ENCODE measurements at places on chromosomes 11 and 22.

DNA sequence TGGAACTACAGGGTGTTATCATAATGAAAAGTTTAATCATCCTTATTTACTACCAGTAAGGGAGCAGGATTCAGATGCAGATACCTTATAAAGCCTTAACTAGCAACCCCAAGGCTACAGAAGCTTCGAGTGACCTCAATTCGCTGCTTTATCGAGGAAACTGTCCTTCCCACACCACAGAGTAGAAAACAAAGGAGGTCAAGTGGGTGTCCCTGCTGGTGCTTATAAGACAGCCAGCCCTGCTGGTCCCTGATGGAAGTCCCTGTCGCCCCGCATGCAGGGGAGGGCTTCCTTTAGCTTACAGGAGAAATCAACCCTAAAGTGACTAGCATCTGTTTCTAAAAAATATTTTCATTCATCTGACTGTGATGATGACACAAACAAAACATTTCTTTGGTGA, 7.3 kb downstream of the MN1 start:
- no peak for DNase-seq

DNA sequence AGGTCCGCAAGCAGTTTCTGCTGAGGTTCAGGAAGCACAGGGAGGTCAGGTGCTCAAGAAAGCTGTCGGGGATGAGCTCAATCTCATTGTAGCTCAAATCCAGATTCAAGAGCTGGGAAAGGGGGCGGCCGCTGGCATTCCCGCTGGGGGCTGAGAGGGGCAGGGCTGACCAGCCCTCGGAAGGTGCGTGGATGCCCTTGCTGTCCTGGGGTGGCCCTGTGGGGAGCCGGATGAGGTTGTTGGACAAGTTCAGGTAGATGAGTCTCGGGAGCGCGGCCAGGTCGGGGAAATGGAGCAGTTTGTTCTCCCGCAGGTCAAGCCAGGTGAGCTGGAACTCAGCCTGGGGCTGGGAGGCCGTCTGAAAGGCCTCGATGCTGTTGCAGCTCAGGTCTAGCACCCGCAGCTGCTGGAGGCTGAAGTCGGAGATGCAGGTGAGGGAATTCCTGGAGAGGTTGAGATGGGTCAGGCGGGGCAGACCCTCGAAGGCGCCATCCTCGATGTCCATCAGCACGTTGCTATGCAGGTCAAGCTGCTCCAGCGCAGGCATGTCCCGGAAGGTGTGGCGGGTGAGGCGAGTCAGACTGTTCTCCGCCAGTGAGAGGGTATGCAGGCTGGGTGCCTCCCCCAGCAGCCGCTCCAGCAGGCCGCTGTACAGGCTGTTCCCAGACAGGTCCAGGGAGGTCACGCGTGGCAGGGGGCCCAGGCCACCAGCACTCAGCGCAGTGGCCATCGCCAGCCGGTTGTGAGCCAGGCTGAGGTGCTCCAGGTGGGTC, 9.8 kb downstream of the LRRC32 start:
- no peak for DNase-seq

- DNase-seq: peak; percentile 35
These were observed at the start of gene BLID for GRCh38 chr11:122115524-122116379. BLID (minus strand) TSS chr11:122116215; CDS start chr11:122115922, 293 bp downstream.

DNA sequence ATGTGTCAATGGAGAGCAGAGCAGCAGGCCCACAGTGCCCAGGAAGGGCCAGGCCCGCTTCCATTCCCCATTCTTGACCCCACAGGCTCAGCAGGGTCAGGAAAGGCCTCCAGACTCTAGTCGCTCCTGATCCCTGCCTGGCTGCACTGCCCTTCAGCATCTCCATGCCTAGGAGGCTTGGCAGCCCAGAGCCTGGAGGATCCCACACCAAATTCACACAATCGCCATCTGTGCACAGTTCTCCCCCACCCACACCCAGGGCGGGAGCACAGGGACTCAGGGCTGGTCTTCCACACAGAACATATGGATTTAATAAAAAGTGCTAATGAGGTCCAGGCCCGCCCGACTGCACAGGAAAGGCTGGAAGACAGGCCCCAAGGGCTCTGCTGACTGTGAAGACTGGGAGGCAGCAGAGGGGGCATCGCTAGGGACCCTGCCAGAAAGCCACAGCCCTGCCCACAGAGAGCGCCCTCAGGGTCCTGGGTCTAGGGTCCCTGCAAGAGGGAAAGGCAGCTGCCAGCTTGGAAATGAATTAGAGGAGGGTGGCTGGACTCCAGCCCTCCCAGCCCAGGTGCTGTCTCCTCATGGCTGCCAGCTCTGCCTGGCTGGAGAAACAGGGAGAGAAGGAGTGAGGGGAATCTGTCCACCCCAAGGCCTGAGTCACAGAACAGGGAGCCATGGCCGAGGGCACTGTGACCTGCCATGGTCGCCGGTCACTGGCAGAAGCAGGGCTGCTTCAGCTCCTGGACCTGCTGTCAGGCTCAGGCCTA, 39.7 kb downstream of the DKK3 start:
- no peak for DNase-seq

GRCh38 chr11:120249279-120250262, 9.6 kb downstream of the POU2F3 start:
- no peak for DNase-seq

DNA sequence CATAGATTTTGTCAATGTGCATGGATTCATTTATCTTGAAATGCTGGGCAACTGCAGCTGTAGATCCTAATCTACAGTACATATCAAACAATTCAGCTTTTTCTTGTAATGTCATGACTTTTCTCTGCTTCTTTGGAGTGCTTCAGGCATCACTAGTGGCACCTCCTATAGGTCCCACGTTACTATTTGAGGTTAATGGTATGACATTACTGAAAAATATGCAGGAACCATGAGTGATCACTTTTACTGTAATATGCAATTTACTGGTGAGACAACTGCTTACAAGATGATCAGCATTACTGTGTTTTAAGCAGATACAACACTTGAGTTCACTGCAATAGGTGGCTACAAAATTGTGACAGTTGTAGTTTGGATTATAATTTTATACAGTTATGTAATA, 3.0 kb downstream of the CENATAC start:
- no peak for DNase-seq

DNA sequence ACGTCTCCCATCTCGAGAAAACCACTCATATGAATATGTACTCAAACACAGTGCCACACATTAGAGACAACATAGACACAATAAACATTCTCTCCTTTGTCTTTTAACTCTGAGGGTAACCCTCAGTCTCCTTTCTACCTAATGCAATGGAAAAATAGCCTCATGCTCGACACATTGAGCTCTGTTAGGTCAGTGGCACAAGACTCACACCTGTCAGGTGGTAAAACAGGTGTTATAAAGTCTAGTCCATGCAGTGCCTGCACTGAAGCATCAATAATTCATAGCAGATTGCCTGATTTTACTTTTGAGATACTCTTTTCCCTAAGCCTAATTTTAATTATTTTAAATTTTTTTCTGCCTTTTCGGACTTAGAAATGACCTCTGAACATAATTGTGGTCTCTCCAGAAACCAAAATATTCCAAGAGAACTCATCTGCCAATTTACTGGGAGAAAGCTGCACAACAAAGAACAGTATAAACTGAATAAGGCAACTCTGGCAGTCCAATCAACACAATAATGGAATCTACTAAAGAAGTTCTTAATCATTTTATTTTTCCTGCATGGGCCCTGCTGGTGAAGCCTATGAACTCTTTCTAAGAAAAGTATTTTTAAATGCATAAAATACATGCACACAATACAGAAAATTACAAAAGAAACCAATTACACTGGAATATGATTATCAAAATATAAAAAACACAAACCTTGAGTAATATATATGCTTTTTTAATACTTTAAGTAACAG, 9.9 kb downstream of the RDX start:
- no peak for DNase-seq

DNA sequence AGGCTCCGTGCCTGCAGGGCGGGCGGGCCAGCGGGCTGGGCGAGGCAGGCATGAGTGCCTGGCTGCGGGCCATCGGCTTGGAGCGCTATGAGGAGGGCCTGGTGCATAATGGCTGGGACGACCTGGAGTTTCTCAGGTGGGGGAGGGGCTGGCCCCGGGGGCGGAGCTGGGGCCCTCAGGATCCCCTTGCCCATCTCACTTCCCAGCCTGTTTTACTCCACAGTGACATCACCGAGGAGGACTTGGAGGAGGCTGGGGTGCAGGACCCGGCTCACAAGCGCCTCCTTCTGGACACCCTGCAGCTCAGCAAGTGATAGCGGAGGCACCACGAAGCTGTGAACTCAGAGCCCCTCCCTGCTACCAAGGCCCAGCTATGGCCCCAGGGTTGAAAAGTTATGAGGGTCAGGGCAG, 5.9 kb downstream of the PHOX2A start:
- DNase-seq: peak; percentile 86

GRCh38 chr22:39528080-39528661, 4.4 kb downstream of the RPS19BP1 start:
- DNase-seq: peak; percentile 23

DNA sequence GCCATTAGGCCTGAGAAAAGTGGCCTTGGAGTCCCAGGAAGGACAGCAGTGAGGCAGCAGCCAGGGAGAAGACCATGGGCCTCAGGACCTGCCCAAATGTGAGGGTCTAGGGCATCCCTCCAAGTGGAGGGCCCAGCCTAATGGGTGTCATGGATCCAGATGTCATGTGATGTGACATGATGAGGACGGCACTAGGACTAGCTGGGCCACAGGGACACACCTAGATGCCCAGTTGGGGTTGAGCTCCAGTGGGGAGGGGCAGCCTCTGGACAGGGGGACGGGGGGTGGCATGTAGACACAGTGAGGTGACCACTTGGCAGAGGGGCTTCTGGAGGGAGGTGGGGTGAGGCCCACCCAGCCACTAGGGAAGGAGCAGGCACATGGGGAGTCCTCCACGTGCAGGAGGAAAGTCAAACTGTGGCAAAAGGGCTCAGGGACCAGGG, 5.4 kb downstream of the SCARF2 start:
- DNase-seq: no peak

DNA sequence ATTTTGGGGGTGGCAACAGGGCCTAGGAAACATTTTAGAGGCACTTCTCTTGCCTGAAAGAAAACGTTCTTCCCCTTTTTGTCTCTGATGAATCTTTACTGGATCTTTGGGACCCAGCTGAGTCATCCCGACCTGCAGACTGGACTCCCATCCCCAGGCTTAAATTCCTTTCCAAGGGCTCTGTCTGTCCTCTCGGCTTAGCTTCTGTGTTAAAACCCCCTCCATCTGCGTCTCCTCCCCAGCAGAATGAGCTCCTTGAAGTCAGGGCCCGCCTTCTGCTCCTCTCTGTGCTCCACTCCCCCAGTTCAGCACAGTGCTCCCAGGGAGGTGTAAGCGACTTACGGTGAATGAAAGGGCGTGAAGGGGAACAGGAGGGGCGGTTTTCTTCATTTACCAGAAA, 895 bp upstream of the DAGLA start:
- no peak for DNase-seq

GRCh38 chr11:362642-363442, 6.5 kb upstream of the B4GALNT4 start:
- no peak for DNase-seq

DNA sequence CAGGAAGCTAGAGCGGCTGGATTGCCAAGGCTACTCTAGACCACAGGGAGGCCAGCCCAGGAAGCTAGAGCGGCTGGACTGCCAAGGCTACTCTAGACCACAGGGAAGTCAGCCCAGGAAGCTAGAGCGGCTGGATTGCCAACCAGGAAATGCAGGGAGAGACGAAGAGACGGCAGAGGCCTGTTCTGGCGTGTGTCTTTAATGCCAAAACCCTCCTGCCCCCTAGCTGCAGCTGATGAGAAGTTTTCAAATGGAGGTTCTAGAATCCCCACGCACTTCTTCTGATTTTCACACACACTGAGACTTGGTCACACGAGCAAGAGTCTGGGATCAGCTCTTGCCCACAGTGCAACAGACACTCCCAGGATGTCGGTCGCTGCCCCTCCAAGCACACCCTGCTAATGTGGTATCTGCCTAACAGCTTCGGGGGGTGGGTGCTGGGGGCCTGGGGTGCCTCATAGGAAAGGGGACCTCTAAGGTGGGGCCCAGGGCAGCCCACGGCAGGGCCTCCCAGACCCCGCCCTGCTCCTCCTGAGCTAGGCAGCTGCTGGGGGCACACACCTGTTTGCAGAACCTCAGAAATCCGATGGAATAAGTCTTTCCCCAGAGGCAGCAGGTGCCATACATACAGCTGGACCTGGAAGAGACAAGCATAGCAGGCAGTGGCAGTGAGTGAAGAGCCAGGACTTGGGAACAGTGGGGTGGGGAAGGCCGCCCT, 28.5 kb downstream of the MAFF start:
- peak; percentile 82 for DNase-seq

GRCh38 chr11:35163702-35164496, 24.9 kb downstream of the CD44 start:
- DNase-seq: no peak

DNA sequence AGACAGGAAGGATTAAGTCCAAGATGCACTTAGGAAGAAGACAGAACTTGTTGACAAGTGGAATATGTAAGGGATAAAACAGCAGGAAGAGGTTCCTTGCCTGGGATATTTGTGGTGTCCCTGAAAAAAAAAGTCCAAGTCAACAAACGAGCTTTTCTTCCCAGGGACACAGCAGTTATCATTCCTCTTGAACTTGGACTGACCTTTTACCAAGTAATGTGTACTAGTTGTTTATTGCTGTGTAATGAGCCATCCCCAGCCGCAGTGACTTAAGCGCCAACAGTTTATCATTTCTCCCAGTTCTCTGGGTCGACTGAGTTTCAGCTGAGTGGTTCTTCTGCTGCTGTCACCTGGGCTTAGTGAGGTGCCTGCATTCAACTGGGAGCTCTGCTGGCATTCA, 37.0 kb downstream of the KREMEN1 start:
- DNase-seq: no peak

DNA sequence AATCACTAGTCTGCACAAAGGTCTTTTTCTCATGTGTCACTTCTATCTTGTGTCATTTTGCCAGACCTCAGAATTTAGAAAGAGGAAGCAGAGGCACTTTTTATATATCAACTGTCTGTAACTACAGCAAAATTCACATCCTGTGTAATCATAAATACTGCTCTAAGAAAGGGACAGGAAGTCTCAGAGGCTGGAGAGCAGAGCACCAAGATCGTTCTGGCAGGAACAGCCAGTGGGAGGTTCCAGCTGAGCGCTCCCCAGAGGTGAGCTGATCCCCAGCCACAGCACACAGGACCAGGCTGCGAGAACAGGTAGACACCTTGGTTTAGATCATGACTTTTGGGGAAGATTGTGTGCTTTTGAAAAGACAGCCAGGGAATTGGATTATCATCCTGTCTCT, at the start of gene MS4A7:
TSS of gene MS4A7 (plus strand) at position 179 of the 400 bp plus-strand sequence. CDS start 4,610 bp downstream, outside the sequence.
- no peak for DNase-seq

- no peak for DNase-seq
These were observed 41.9 kb downstream of the RTN4R start for GRCh38 chr22:20226077-20226716.
